ENCODE measurements at places on chromosomes 12 and 14.

DNA sequence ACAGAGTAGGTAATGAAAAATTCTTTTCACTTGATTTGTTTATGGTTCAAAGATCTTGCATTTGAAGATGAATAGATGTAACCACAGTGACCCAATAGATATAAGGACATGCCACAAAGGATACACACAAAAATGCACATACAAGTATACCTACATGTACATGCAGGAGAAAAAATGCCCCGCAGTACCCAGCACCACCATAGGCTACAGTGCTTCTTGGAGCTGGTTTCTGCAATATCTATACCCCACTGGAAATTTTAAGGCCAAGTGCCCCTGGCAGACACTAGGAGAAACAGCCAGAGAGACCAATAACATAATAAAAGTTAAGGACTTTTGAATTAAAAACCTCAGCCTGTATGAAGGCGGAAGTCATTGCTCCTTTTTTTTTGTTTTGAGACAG is 12.1 kb upstream of the STAC3 start:
- no peak for DNase-seq

GRCh38 chr12:76143343-76144244 is 59.1 kb upstream of the NAP1L1 start:
- no peak for DNase-seq

GRCh38 chr14:70317969-70318634 is 41.4 kb downstream of the COX16 start:
- no peak for DNase-seq

DNA sequence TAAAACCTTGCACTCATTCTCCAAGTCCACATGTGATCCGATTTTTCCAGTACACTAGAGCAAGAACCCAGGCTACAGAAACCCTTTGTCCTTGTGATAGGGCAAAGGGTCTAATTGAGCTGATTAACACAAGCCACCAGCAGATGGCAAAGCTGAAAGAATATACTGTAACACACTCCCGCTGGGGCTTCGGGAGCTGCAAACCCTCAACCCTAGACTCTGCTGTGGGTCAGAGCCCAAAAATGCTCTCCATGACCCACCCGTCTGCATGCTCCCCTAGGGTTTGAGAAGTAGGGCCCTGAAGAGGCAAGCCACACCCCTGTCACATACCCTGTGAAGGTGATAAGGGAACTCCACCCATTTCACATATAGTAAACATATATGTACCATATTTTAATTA is 33.6 kb upstream of the PCNX1 start:
- no peak for DNase-seq

- DNase-seq, result no peak
Observed at GRCh38 chr12:53055471-53056266, 5.8 kb downstream of the TNS2 start.

GRCh38 chr14:101583715-101584054 is 22.4 kb downstream of the DIO3 start:
- DNase-seq, result no peak

- no peak for DNase-seq
Observed at GRCh38 chr14:23660290-23661226, 24.4 kb downstream of the DHRS2 start.

DNA sequence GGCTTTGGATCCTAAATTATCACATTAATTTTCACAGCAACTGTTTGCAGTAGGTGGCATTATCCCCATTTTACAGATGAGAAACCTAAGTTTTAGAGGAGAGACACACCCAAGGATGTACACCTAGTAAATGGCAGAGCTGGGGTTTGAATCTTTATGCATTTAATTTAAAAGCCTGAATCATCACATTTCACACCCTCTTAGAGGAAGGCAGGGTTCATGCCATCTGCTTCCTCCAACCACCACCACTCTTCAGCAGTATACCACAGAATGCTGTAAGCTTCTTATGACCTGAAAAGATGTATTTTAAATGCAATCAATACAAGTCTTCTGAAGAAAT is 90.3 kb downstream of the CRADD start:
- no peak for DNase-seq

GRCh38 chr14:65686761-65687160 is 274.2 kb downstream of the FUT8 start:
- no peak for DNase-seq

GRCh38 chr12:64320611-64321010 is 69.9 kb downstream of the C12orf56 start:
- no peak for DNase-seq

DNA sequence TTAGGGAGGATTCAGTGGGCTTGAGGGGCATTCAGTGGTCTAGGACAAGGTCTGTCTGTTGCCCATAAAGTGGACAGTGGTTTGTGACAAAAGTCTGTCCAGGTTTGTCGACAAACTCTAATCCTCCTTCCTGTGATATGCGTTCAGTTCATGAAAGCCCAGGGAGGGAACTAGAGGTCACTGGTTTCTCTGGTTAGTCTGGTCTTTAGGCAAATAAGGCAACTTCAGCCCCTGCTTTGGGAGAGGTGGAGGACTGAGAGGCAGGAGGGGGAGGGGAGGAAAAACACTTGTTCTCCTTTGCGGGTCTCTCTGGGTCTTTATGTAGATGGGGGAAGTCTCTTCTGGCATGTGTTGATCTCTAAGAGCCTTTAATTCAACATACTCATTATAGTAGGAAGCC is 235.1 kb upstream of the PWP1 start:
- DNase-seq, result no peak

DNA sequence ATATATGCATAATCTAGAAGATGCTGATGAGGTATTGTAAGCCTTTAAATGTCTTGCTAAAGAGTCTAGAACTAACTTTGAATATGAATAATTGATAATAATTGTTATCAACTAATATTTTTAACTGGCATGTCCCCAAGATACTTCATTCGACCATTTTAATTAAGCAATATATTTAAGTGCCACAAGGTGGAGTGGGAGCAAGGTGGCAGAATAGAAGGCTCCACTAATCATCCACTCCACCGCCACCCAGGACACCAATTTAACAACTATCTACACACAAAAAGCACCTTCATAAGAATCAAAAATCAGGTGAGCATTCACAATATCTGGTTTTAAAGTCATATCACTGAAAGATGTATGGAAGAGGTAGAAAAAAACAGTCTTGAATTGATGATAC is 409.6 kb downstream of the SEC23A start:
- DNase-seq, result no peak

DNA sequence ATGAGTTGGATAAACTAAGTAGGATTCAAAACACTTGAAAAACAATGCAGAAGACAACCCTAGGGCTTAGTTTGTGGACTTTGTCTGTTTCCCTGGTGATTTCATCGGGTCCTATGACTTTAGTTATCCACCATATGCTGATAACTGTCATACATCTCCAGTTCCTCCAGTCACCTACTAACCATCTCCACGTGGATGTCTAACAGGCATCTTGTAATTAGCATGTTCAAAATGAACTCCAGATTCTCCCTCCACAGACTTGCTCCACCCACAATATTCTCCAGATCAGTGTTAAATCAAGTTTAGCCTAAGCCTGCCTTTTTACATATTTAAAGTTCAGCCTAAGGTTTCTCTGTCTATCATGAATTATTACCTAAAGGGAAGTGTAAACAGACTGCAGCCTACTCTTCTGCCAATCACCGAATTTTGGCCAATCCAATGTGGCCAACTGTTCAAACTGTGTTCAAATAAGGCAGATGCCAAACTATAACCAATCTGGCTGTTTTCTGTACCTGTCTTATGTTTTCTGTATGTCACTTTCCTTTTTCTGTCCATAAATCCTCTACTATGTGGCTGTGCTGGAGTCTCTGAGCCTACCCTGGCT is 87.1 kb downstream of the PAX9 start:
- DNase-seq, result no peak

GRCh38 chr14:64992328-64992885 is 5.7 kb downstream of the FNTB start:
- DNase-seq, result no peak

GRCh38 chr12:101671157-101671791 is 26.2 kb upstream of the CHPT1 start:
- no peak for DNase-seq

GRCh38 chr14:104357689-104358527 is 219.5 kb downstream of the KIF26A start:
- no peak for DNase-seq

GRCh38 chr14:101760138-101761011 is 1.1 kb upstream of the PPP2R5C start:
- peak; percentile 98 for DNase-seq

DNA sequence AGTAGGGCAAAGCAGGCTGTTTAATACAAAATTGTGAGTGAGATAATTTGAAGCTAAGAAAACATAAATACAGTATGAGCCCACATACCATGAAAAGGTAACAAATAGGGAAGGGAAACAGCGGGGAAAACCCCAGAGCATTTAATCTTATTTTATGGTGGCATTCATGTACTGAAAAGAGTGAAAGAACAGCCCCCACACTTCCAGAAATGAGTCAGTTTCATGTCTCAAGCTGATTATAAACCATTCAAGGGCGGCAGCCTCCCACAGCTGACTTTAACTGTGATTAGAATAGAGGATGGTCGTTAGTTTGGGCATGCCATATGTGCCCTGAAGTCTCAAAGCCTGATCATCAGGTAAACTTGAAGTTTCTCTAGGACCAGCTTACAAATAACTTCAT is 64.5 kb downstream of the FOXG1 start:
- DNase-seq, result no peak

DNA sequence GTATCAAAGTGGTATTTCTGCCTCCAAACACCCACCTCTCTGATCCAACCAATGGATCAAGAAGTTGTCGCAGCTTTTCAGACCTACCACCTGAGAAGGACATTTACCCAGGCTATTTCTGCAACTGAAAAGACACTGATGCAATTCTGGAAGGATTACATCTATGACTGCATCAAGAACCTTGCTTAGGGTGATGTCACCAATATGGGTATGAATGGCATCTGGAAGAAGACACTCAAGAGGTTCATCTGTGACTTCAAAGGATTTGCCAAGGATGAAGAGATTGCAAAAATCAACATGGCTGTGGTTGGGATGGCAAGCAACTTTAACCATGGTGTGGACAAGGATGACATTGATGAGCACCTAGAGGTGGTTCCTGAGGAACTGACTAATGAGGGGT is 154.2 kb downstream of the PCNX1 start:
- DNase-seq, result no peak

GRCh38 chr12:53221203-53222080 is 10.6 kb downstream of the RARG start:
- peak; percentile 57 for DNase-seq

GRCh38 chr14:21231020-21231652 is 38.1 kb downstream of the HNRNPC start:
- no peak for DNase-seq

- DNase-seq, result no peak
Observed at GRCh38 chr12:128991716-128992115, 138.4 kb downstream of the GLT1D1 start.

DNA sequence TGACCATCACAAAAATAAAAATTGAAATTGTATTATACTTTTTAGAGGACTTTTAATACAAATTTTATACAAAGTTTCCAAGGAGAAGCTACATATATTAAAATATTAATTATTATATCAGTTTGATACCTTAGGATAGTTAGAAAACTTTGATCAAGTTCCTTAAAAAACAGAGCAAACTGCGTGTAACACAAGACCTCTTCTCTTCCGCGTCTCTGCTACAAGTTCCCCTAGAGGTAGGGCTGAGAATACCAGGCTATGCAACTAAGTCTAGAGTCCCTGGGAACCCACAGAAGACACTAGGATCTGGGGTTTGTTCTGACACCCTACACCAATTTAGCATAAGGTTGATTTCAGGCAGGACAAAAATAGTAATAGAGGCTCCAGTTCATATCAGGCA is 319.0 kb downstream of the FOXG1 start:
- DNase-seq, result no peak

DNA sequence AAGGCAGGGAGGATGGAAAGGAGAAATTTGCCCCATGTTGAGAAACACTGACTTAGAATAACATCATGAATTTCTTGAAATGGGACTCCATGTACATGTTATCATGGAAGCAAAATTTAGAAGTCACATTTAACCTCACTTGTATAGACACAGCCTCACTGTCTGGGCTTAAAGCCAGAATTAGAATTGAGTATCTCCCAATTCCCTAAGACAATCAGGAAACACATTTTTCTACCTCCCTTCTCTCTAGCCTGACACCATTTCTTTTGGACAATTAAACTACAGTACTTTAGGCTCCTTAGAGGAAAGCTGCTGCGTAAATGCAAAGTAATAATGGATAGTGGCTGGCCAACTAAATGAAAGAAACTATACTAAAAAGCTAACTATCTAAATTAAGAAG is 795.5 kb downstream of the C12orf50 start:
- no peak for DNase-seq

GRCh38 chr14:92973261-92973797 is 50.4 kb downstream of the CHGA start:
- no peak for DNase-seq

DNA sequence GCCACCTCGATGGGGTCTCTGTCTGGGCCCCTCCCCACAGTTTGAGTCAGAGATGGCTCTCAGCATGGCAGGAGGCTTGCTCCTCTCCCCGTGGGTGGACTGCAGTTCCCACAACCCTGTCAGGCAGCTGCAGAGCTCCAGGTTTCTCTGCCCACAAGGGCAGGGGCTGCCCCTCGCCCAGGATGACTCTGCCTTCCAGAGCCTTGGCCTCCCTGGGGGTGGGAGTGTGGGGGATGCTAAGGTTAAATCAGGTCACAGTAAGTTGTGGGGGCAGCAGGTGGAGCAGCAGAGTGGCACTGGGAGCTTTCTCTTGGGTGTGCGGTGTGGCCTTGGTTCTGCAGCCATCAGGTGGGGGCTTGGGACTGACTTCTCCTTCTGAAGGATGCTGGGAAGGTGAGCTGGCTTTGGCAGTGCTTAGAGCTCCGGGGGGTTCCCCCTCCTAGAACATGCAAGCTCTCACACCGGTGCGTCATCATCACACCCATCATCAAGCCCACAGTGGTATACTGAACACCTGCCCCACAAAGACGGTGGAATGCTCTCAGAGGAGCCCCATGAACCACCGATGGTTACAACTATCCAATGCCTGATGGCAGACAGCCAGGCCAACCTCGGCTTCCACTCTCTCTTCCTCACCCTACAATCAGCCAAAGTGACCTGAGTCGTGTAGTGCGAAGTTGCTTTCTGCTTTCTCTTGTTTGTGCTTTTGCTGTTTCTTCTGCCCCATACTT is 39.7 kb downstream of the ERH start:
- DNase-seq, result no peak

DNA sequence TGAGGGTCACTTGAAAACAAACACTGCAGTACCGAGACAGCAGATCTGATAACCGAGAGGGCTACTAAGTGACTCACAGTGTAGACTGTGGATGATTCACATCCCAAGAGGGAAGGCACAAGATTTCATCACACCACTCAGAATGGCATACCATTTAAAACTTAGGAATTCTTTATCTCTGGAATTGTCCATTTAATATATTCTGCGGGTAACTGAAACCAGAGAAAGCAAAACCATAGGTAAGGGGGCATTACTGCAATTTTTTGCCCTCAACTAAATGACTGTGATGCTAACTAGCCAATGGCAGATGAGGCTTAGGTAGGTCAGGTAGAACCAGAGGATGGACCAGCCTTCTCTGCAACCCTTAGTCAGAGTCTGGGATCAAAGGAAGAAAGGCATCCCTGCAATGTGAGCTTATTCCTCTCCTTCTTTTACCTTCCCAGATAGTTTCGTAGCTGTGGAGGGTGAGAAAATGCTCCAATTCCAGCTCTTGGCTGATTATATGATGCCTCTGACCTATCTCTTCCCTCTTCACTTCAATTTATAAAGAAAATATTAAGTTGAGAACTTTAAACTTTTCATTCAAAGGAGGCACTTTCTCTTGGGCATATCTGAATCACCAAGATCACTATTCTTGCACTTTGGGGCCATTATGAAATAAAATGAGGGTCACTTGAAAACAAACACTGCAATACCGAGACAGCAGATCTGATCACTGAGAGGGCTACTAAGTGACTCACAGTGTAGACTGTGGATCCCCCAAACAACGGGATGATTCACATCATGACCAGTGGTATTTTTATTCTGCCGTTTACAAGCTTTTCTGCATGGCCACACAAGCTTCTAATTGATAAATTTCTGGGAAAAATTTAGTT is 6.8 kb downstream of the ART4 start:
- no peak for DNase-seq

Measured in T-helper 1 cell (primary cell).